ENCODE measurements at places on chromosomes 1 and 21.

DNA sequence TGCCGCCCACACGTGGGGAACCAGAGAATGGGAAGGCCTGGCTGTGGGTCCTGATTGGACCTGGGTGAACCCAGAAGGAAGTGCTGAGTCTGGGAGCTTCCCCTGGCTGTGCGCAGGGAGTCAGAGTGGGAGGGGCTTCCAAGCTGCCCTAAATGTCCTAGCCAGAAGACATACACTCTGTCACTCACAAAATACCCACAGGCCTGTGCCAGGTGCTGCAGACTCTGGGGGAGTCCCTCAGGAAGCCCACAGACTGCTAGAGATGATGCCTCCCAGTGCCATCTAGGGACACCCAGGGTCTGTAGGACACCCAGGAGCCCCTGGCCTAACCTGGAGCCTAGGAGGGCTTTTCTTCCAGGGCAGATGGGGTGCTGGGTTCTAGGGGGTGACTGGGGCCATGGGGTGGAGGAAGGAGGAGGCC is 33.7 kb upstream of the LRP8 start:
- DNase-seq = no peak
- H3K27ac ChIP-seq = no peak overlapping the region
- H3K27me3 ChIP-seq = no peaks in the 10 kb centered on the region
- no peak overlapping the region for H3K4me3 ChIP-seq

DNA sequence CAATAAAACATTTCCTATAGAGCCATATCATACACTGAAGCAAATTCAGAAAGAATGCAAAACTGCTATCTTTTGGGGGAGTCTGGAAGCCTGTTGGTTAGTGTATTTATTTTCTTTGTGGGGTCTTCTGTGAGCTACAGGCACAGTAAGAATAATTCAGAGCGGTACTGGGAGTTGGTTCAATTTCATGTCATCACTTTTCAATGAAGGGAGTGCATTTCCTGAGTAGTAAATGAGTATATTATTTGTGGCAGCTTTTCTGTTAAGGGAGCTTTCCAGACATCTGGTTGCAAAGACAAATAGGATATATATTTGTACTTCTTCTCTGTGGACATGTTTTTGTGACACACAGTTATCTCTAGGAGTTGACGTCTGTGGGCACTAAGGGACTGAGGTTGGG is 130.6 kb downstream of the HUNK start:
- H3K27ac ChIP-seq = no peak overlapping the region
- H3K36me3 ChIP-seq = no peaks in the 10 kb centered on the region
- DNase-seq = no peak

- H3K36me3 ChIP-seq = no peaks in the 10 kb centered on the region
- H3K27ac ChIP-seq = no peak overlapping the region
- H3K4me1 ChIP-seq = no peaks in the 10 kb centered on the region
- H3K27me3 ChIP-seq = peaks cover 15% of the 10 kb centered on the region
- DNase-seq = no peak
These were observed 17.8 kb upstream of the PLA2G2E start for GRCh38 chr1:19941206-19941568.

DNA sequence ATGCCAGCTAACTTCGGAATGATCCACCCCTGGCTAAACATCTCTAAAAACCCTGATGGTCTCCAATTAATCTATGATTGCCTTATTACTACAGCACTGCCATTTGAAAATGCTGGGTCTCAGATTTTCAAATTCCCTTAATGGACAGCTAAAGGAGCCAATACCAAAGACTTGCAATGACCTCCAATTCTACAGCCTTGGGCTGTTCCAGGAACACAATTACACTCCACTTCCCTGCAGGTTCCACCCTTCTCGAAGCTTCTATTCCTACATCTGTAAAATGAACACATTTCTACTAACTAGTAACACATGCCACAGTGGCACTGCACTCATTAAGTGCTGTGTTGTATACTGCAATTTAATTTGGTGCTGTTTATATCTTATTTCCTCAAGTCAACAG is 85.7 kb upstream of the AK4 start:
- peaks cover 80% of the 10 kb centered on the region for H3K4me1 ChIP-seq
- no peak overlapping the region for H3K4me3 ChIP-seq
- DNase-seq = no peak
- H3K27ac ChIP-seq = no peak overlapping the region
- H3K27me3 ChIP-seq = no peaks in the 10 kb centered on the region
- H3K36me3 ChIP-seq = peaks cover 8% of the 10 kb centered on the region

DNA sequence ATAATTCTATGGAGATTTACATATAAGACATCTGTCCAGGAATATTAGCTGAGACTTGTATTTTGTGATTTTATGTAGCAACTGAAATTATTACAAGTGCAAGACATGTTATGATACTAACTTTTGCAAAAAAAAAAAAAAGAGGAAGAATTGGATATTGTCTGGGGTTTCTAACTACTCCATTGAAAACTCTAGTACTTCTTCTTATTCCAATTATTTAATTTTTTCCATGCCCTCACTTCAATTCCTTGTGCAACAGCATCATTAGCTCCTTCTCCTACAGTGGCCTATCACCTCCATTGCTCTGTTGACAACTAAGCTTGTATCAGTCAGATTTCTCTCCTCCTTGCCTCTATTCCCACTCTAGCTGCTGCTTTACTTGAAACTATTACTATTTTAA is 126.6 kb downstream of the PTPRC start:
- H3K27me3 ChIP-seq = no peaks in the 10 kb centered on the region
- DNase-seq = no peak
- H3K36me3 ChIP-seq = no peaks in the 10 kb centered on the region
- H3K27ac ChIP-seq = no peak overlapping the region

DNA sequence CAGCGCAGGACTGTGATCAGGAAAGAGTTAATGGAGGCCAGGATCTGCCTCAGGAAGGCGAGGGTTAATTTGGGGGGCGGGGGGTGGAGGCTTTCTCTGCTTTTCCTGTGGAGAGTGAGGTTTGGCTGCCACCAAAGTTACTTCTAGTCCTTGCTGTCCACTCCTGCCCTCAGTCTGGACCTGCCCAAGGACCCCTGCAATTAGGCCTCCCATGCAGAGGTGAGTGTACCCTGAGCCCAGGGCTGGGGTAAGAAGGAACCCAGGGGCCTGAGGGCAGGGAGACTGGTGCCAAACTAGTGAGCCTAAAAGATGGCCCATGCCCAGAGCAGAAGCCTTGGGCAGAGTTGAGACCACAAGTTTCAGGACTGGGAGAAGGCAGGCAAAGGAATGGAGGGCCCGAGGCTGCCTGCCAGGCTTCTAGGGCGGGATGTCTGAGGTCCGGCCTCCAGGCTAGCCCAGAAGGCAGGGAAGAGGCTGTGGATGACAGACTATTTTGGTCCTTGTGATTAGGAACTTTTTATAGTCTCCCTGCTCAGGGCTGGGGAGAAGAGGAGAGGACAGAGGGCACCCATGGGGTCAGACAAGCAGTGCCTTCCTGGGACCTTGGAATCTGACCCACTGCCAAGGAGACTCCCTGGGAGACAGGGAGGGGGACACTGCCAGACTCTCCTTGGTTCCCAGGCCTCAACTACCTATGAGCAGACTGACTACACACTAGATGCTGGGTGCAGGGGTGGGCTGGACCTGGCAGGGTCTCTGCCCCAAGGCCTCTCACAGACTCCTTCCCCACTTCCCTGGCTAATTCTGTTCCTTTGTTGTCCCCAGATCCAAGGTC is at the start of gene FAM110D:
FAM110D (plus strand) TSS at position 172 of the 835 bp plus-strand sequence. CDS start 2,213 bp downstream, outside the sequence.
- H3K4me1 ChIP-seq = peaks cover 51% of the 10 kb centered on the region
- H3K4me3 ChIP-seq = peak within 1 kb of the TSS; percentile 52
- H3K27ac ChIP-seq = peak within 1 kb of the TSS; percentile 49
- no peaks in the 10 kb centered on the region for H3K36me3 ChIP-seq

Measured in esophagus squamous epithelium (tissue), 5 donors.